ENCODE measurements at places on chromosomes 5 and 9.

- DNase-seq, result no peak
Measured at GRCh38 chr9:123389070-123389469, 33.1 kb downstream of the CRB2 start.

DNA sequence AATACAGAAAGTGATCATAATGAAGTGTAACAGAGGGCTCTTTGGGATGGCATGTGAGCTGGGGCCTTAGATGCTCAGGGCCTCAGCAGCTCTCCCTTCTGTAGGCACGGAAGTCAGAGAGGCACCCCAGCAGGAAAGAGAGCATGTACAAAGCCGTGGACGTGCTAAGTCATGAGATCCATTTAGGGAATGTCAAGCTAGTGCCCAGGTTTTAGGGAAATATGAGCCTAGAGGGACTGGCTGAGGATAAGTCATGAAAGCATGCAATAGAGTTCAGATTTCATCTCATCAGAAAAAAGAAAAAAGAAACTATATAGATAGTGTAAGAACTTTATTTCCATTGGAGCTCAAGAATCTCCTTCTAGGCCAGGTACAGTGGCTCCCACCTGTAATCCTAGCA is 379.5 kb upstream of the KLF4 start:
- no peak for DNase-seq

DNA sequence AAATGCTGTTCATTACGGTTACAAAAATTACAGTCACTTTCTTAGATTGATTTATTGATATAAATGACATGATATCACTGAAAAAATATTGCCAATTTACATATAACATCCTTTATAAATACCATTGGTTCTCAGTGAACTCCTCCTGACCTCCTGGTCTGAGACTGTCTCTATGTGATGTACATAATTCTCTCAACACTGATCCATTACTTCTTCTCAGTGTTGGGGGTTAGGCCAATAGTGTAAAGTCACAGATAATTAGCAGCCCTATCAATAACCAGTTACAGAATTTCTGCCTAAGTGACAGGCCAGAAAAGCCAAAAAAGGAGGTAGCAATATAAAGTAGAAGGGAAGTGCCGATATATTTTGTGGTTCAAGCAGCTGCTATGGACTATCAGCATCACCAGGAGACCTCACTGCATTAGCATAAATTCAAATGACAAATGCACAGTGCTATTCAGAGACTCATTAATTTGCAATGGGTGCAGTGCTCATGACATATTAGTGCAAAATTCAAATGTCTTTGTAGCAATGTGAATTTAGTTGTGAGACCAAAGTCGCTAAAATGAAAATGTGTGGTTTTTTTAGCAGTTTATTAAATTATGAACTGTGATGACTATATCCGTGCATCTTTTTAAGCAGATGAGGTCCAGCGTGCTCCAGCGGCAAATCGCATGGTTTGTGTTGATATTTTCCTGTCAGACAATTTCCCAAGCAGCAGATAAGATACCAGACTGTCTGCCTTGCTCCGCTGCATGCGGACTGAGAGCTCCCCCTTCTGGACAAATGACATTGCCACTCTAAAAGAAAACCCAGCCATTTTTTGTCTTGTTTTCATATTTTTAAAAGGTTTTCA is 144.6 kb downstream of the CETN3 start:
- DNase-seq, result peak; percentile 31

GRCh38 chr5:150598006-150598405 is 42.5 kb upstream of the SYNPO start:
- DNase-seq, result peak; percentile 6

DNA sequence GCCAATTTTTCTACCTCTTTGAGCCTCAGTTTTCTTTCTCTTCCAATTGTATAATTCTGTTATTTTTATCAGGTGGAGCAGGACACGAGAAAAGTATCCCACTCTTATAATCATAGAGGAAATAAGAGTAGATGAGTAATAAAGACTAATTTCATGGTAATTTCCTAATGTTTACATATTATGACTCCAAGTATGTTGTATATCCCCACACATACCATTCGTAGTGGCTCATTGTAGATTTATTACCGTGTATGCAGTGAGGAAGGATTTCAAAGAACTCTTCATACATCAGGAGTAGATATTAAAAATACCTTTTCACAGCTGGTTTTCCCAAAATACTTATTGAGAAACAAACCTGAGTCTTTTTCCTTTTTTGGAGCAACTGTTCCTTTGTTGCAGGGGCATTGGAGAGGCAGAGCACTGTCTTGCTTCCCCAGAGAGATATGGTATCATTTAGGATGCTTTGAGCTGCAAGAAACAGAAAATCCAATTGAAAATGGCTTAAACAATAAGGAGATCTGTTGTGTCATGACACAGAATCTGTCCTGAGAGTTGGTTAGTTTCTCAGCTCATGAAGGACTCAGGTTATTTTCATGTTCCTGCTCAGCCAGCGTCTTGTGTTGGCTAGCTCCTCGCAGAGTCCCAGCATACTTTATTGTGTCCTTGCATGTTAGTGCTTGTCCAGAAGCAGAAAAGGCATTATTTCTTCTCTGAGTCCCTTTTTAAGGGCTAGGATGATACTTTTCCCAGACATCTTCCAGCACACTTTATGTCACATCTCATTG is 291.2 kb downstream of the ARHGAP26 start:
- no peak for DNase-seq

DNA sequence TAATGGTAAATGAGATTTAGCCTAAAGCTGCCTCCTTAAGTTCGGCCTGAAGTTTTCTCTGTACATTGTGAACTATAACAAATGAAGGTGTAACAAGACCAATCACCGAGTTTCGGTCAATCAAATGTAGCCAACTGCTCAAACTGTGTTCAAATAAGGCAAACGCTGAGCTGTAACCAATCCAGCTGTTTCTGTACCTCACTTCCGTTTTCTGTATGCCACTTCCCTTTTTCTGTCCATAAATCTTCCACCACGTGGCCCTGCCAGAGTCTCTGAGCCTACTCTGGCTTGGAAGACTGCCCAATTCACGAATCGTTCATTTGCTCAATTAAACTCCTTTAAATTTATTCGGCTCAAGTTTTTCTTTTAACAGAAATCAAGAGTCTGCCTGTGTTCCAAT is 193.5 kb upstream of the KLF9 start:
- no peak for DNase-seq

- peak; percentile 4 for DNase-seq
Measured at GRCh38 chr9:124500028-124500795, 7.0 kb downstream of the NR5A1 start.

DNA sequence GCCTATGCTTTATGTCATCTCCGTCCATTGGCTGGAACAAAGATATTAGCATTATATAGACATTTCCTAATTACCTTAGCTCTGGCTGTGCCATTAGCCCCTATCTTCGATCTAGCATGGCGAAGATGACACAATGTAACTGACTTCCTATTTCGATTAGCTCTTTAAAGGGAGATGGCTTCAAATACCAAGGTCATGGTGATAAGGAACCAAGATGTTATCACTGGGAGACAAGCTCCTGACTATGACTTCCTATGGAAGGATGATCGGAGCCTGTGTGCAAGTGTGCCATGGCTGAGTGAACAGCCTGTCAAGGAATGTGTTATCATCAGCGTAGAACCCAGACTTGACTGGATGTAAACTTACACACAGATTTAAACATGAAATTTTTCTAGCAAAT is 602.1 kb downstream of the PSAT1 start:
- no peak for DNase-seq

- DNase-seq, result no peak
Measured at GRCh38 chr9:90064971-90065370, 460.2 kb downstream of the GADD45G start.

GRCh38 chr9:133889584-133890301 is 102.4 kb downstream of the VAV2 start:
- DNase-seq, result no peak

DNA sequence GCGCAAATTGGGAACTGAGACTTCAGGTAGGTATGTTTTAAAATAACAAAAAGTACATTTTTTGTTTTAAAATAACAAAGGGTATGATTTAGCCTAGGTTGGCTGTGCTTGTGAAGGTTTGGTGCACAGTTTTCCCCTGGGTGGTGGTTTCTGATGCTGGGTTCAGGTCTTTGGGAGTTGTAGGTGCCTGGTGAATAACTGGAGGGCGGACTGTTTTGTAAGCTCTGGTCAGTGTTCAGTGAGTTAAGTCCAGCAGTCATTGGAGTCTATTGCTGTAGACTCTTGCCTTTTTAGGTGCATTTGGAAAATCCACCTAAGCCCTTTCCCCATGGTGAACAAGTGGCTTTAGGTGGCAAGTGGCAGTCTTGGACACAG is 43.9 kb downstream of the RAI14 start:
- DNase-seq, result no peak

DNA sequence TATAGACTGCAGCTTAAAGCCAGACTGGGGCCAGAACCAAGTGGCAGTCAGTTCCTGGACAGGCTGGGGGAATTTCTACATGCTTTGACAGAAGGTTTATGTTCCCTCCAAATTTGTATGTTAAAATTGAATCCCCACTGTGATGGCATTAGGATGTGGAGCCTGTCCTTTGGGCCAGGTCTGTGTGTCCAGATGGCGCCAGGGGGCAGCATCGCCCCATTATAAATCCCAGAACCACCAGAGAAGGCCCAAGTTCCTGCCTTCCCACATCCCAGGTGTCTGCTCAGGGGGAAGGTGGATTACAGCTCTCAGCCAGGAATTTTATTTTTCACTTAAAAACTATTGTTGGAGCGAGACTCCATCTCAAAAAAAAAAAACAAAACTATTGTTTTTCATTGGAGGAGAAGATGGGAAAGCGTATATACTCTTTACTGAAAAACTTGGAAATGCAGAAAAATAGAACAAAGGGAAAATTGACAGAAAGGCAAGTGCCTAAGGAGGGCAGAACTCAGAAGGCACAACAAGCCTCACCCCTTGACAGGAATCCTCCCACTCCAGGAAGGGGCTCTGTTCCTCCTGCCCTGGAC is 5.0 kb downstream of the IL3 start:
- DNase-seq, result peak; percentile 48

DNA sequence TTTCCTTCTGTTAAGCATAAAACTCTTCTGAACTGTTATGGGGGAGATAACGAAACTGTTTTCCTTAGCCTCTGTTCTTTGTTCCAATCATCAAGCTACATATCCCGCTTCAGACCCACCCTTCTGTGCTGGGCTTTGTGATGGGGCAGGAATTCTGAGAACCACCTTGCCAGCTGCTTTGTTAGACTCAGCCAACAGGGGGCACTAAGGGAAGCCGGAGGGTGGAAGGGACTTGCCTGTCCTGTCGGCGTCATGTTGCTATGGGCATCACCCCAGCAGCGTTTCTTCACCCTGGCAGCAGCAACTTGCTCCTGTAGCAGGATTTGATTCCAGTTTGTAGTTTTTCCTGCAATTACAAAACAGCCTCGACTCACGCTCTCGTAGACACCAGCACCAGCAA is 169.1 kb downstream of the CAAP1 start:
- no peak for DNase-seq

All from left ventricle myocardium inferior (tissue), 1 donor.